GM23338 (cell line): ENCODE measurements at places on chromosomes 2 and 18. TPM values are rescaled to one million over a fixed set of nuclear protein-coding genes. Genes with fewer than 3 reads are reported as not detected.

The RAD51AP2 gene
- polyA plus RNA-seq, result 0.16 and 0.23 TPM in 2 replicates

The CRACDL gene
- 0.16 and 0.50 TPM in 2 replicates for polyA plus RNA-seq

The IL36G gene
- polyA plus RNA-seq, result not detected in 2 replicates

The POMC gene
- 8.5 and 8.7 TPM in 2 replicates for polyA plus RNA-seq

The CYS1 gene
- 0.30 and 0.32 TPM in 2 replicates for polyA plus RNA-seq

The ZFAND2B gene
- polyA plus RNA-seq, result 13.1 and 16.3 TPM in 2 replicates

The IL36B gene
- not detected in 2 replicates for polyA plus RNA-seq

The KIAA2012 gene
- 0.07 and 0.08 TPM in 2 replicates for polyA plus RNA-seq

The CHRNG gene
- polyA plus RNA-seq, result not detected in 2 replicates

The UGT1A5 gene
- not detected in 2 replicates for polyA plus RNA-seq

The NDUFAF7 gene
- polyA plus RNA-seq, result 44.3 and 58.2 TPM in 2 replicates

The ADAM23 gene
- 9.0 and 11.8 TPM in 2 replicates for polyA plus RNA-seq

The CRYGC gene
- polyA plus RNA-seq, result not detected in 2 replicates

The AOX1 gene
- 1.0 and 1.4 TPM in 2 replicates for polyA plus RNA-seq

The ATP6V1B1 gene
- not detected in 2 replicates for polyA plus RNA-seq

The SP140 gene
- polyA plus RNA-seq, result 0.54 and 0.70 TPM in 2 replicates

The NCKAP1 gene
- polyA plus RNA-seq, result 53.8 and 61.7 TPM in 2 replicates

The FZD7 gene
- polyA plus RNA-seq, result 164 and 188 TPM in 2 replicates
